Right kidney (tissue), 9 donors: ENCODE measurements at places on chromosomes 5 and 9.

DNA sequence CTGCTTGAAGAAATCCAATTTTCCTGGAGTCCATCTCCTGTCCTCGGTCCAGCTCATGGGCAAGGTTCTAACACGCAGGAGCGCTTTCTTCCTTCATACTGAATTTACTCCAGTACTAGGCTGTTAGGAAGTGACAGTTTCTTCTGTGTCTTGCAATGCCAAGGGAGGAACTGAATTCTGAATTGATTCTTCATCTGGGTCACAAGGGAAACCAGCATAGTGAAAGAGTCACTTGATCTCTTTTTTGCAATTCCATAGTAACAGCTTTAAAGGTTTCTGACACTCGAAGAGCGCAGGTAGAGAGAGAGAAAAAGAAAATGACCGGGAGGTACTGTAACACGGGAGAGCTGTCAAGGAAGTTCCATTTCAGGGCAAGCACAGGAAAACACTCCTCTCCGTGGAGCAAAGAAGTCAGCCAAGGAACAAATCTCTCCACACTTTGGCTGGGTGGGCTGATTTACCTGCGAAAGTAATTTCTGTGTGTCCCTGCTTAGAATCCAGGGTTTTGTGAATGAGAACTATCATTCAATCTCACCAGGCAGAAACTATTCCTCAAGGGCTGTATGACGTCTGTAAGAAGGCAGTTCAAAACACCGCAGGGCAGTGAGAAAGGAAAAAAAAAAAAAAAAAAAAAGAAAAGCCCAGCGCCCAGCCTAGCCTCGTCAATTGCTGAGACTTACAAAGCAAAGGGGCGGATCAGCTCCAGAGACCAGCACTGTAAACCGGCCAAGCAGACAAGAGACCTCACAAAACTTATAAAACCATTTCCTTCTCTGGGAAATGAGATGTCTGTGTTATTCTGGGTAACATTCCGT lies 617.8 kb downstream of the PDE4D start:
- peak; percentile 65 for DNase-seq

DNA sequence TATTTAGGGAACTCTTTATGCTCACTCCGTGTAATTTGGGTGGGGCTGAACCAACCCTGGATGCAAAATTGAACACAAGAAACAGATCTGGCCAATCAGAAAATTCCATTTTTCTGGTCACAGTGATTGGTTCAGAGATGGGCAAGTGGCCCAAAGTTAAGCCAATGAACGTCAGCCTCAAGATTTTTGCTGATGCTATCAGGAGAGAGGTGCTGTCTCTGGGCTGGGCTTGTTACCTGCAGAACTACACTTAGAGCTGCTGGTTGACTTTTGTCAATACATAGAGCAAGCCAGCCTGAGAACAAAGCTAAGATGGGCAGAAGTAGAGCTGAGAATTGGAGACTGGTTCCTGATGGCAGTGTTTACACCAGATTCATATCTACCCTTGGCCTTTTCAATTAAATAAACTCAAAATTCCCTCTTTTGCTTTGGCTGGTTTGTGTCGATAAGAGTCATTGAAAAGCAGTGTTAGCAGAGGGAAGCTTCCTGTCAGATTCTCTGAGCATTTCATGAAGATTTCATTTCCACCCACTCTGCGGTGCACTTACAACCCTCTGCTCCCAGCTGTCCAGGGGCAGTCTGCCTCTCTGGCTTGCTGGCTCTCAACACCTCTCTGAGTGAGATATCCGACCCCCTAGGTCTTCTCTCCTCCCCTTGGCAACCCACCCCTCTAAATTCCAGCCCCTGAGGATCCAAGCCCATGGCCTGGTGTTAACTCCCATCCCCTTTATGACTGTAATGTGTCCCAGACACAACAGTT lies 64.5 kb upstream of the PPARGC1B start:
- no peak for DNase-seq

DNA sequence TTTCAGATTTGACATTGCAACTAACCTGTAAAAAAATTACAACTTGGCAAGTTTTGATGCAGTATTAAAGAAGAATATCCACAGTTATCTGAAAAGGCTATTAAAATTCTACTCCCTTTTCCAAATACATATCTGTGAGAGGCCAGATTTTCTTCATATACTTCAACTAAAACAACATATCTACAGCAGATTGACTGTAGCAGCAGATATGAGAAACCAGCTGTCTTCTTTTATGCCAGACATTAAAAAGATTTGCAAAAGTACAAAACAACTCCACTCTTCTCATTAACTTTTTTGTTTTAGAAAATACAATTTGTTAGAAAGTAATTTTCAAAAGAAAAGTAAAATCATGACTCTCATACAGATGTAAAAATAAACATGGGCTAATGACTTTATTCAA lies 281.1 kb upstream of the PCSK5 start:
- DNase-seq: no peak

DNA sequence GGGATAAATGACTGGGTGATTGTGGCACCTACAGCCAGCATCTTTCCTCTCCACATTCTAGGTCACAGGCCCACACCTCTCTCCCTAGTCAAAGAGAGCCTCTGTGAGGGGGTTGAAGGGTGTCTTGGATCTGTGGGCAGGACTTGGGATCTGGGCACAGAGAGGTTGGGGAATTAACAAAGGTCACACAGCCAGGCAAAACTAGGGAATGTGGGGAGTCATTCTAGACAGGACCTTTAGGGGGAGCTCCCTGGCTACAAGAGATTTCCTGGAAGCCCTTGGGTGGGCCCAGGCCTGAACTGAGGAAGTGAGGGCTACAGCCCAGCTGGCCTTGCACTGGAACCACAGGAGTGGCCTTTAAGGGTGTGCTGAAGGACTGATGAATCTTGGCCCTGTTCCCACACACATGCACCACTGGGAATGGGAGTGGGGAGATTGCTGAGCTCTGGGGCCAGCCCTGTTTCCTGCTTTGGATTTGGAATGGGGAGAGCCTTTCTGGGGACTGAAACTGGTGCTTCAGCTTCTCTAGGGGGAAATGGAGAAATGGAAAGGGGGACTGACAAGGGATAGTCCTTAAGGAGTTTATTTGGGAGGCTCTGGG lies 12.4 kb upstream of the CXXC5 start:
- DNase-seq: no peak

GRCh38 chr5:1445313-1445688 lies at the start of gene SLC6A3:
TSS of gene SLC6A3 (minus strand) at chr5:1445440. CDS start at chr5:1443197, 2,243 bp downstream.
- DNase-seq: no peak

DNA sequence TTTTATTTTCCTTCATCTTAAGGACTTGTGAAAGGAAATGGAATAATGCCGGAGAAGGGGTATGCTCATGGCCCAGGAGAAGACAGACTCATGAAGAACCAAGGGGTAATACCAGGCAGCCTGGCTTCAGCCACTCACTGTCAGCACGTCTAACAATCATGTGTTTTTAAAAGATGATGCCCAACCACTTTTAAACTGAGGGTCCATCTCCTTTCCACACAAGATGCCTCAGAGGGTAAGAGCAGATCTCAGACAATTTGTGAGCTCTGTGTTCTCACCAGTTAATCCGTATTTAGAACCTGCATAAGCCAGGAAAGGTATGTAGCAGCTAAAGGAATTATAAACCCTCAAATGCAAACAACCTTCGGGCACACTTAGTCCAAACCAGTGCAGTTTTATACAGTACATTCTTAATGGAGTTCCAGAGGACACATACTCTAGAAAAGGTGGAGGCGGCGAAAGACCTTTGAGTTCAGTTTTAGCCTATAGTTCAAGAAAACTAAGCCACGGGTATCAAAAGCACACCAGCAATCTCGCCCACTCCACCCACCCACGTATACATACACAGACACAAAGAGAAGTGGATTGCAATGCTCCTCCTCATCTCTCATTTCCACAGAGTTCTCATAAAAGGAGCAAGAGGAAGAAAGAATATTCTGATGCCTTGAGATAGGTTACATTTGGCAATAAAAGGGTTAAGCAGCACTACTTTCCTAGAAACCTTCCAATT lies 2.6 kb downstream of the DIAPH1 start:
- no peak for DNase-seq

DNA sequence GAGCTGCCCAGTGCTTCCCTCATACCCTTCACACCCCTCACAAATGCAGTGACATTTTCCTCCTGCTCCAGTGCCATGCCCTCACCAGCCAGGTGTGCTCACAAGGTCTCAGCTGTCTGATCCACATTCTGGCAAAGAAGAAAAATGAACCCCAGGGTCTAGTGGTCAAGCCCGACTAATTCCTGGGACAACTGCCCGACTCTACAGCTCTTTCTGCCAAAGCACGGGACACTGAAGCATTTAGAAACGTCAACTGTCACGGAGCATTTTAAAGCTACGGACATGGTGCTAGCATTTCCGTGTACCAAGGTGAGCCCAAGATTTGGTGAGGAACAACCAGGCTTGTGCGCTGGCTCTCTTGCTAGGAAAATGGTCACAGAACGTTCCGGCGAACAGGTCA lies 56.8 kb upstream of the PHYKPL start:
- DNase-seq: no peak

- no peak for DNase-seq
Measured at GRCh38 chr9:135070964-135071735, 16.3 kb upstream of the OLFM1 start.

GRCh38 chr9:125513668-125514413 lies 193.2 kb downstream of the MAPKAP1 start:
- DNase-seq: no peak

- no peak for DNase-seq
Measured at GRCh38 chr9:112955550-112955949, 56.4 kb downstream of the ZNF883 start.

- DNase-seq: no peak
Measured at GRCh38 chr5:18740301-18740700, 1106.0 kb downstream of the TAF11L14 start.

DNA sequence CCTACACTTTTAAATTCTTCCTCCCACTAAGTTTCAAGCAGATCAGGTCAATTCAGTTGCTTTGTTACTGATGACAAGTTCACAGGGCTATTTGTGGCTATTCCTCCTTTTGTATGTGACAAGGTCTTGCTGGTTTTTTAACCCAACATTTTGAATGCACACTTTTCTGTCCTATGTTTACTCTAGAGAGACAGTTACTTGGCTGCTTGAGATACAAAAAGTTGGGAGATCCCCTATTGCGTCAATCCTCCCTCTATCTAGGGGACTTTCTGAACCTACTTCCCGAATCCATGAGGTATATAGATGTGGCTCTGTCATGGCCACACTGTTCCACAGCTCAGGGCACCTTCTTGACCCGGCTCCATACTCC lies 386.7 kb downstream of the NTRK2 start:
- DNase-seq: no peak

GRCh38 chr5:90368454-90369246 lies 40.9 kb downstream of the CETN3 start:
- DNase-seq: no peak

DNA sequence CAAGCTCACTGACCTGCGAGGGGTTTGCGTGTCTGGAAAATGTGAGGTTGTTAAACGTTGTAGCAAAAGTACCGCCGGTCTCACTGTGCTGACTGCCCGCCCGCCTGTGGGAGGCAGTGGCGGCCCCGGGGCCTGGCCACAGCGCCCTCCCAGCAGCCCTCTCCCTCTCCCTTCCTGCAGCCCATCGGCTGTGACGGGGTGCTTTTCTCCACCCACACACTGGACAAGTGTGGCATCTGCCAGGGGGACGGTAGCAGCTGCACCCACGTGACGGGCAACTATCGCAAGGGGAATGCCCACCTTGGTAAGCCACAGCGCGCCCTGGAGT lies 6.2 kb downstream of the ADAMTSL2 start:
- no peak for DNase-seq

DNA sequence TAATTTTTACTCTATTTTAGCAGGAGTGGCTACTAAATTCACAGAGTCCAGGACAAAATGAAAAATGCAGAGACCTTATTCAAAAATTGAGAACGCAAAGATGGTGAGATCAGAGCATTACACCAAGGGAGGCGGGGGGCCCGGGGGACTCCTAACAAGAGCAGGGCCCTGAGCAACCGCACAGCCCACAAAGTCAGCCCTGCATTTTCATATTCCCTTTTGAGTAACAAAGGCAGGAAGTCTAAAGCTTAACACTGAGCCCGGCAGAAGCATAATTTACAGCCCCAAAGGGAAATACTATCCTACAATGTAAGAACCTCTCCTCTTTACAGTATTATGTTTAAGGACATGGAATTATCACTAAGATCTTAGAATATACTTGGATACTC lies 69.4 kb downstream of the TLE1 start:
- no peak for DNase-seq
